ENCODE measurements at places on chromosomes 1 and 21.

- DNase-seq, result no peak
These were observed 72.3 kb upstream of the ARTN start for GRCh38 chr1:43861337-43861736.

GRCh38 chr1:8698012-8698630 is 119.3 kb downstream of the RERE start:
- DNase-seq, result no peak

DNA sequence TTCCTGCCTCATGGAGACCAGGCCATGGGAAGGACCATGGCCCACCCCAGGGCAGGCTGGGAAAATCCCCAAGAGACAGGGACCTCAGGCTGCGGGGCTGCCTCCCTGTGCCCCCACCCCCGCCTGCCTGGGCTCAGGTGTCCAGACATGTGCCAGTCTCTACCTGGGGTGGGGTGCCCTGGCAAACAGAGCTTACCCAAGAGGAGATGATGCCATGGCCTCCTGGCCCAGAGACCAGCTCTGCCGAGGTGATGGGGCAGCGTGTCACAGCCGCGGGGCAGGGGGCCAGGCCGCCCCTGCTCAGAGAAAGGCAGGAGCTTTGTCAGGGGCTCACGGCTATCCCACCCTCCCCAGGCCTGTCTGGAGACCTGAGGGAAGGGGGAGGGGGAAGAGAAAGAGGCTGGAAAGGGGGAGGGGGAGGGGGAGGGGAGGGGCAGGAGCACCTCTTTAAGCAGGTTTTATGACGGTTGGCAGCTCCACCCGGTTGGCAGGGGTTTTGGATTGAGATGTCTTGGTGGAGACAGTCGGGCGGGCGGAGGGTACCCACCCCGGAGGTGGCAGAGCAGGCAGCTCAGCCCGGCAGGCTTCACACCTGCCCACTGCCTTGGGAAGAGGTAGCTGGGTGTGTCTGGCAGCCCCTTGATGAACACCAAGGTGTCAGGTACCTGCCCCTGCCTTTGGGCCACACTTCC is 101.5 kb upstream of the IFFO2 start:
- no peak for DNase-seq

DNA sequence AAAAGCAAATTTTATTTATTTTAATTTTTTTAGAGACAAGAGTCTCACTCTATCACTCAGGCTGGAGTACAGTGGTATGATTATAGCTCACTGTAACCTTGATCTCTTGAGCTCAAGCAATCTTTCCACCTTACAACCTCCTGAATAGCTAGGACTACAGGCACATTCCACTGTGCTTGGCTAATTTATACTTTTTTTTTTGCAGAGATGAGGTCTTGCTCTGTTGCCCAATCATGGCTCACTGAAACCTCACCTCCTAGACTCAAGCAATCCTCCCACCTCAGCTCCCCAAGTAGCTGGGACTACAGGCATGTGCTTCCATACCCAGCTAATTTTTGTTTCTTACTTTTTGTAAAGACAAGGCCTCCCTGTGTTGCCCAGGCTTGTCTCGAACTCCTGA is 49.5 kb downstream of the DR1 start:
- DNase-seq, result no peak

DNA sequence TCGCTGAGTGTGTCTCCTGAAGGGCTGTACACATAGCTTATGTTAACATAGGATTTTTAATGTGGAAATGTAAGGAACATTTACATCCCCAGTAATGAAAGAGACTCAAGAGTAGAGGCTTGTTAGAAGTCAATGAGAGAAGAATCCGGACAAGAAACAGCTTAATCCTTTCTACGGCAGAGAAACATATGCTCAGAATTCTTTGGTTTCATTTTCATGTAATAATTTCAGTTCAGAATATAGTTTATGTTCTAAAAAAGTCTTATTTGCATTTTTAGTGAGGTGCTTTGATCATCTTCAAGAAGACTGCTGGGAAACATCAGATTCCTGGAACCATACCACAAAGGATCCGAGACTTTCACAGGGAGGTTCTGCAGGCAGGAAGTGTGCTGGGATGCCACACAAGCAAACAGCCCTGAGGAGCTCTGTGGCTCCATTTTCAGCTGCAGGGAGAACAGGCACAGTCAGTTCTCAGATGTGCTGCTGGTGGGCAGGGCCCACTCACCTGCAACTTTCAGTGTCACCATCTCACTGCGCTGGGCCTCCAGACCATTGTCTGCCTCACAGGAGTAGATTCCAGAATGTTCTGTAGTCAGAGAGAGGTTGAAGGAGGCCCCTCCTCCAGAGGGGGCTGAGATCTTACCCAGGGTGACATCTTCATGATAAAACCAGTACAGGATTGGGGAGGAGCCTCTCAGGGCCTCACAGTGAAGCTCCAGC is 28.4 kb downstream of the FCRL5 start:
- no peak for DNase-seq

DNA sequence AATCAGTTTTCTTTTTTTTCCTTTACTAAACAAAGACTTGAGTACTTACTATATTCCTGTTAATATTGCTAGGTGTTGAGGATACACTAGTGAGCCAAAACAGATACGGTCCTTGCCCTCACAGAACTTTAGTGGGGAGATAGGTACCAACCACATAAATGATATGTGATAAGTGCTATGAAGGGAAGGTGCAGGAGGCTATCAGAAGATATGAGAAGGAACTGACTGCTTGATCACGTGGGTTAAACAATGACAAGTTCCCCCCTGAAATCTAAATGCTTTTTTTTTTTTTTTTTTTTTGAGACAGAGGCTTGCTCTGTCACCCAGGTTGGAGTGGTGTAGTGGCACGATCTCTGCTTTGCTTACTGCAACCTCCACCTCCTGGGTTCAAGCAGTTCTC is 25.0 kb downstream of the RBM15 start:
- DNase-seq, result no peak

GRCh38 chr1:200885623-200886402 is 8.9 kb upstream of the INAVA start:
- peak; percentile 30 for DNase-seq

DNA sequence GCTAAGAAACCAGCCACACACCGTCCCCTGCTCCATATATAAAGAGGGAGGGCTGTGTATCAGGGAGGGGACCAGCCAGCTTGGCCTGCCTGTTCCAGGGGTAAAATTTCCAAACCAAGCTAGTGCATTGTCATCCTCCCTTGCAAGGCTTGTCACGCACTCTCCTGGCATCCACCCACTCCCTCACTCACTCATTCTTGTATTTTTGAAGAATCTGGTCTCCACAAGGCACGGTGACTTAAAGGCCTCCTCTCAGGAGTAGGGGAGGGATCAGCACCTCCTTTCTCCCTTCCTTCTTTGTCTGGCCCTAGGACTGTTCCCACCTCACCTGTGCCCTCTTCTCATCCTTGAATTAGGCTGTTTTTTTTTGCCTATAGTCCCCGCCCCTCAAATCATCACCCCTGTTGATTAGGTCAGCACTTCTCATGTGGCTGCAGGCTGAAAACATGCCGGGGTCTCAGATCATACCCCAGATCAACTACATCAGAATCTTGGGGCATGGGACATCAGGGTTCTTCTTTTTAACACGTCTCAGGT is 5.0 kb downstream of the ABCA4 start:
- DNase-seq, result no peak

DNA sequence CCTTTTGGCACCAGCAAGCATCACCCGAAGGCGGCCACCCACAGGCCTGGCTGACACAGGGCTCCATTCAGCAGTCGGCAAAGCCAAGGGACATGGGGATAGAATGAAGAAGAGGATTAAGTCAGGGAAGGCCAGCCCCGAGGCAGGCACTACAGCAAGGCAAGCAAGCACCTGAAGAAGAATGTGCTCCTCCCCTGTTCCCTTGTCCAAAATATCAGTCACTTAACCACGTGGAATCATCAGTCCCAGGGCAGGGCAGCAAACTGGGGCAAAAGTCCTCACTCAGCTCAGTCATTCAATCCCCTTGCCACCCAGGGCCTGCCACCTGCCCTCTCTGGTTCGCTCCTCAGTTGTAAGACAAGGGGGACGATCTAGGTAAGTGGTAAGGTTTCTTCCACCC is 9.3 kb downstream of the KANK4 start:
- DNase-seq, result no peak

DNA sequence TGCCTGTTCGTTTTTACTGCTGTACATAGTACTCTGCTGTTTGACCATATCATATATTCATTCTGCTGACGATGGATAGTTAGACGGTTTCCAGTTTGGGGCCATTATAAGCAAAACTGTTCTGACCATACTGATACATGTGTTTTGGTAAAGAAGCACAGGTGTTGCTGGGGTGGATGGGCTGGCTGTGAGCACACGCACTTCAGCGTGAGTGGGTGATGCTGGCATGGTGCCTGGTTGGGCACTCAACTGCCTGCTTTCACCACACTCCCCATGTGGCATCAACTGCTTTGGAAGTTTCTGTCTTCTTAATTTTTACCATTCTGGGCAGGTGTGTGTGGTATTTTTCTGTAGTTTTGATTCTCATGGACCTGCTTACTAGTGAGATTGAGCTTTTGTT is 37.3 kb downstream of the ADARB1 start:
- DNase-seq, result no peak

- no peak for DNase-seq
These were observed 112.7 kb upstream of the BACE2 start for GRCh38 chr21:41055266-41055665.

DNA sequence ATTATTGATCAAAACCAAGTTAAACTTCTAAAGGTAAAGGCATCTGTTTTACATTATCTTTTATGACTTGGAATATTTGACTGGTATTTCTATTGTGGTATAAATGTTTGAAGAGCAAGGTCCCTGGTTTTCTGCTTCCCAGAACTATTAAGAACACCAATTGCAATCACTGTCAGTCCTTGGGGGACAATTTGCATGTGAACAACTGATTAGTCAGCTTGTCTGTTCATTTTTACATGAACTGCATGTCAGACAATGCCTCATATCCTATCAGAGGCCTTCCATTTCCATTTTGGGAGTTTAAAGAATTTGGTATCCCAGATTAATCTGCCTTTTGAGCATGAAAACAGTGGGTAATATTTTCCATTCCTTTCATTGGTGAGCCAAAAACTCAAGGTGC is 654.9 kb upstream of the USP24 start:
- DNase-seq, result no peak

DNA sequence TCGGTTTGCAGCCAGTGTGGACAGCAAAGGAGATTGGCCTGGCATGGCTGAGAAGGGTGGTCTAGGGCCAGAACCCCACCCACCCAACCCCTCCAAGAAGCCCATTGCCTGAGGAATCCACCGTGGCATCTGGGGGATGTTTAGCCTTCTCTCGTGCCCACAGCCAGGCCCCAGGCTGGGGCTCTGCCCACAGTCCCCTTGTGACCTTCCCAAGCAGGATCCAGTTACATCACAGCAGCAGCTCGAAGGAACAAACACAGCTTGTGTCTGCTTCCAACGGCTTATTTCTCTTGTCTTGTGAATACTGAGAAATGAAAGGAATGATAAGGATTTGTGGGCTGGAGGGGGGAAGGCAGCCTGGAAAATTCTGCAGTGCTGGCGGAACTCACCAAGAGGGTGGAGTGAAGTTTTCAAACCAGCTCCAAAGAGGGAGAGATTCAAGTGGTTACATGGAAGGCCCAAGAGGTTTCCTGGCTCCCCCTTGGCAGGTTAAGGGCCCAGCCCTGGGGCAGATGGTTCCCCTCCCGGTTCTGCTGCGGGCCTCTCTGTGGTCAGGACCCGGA is 61.6 kb downstream of the DHRS3 start:
- DNase-seq, result no peak
